ENCODE measurements at places on chromosomes 12 and 14.
A peak's percentile ranks its signal among the peaks of the same experiment; 100 is the strongest.

DNA sequence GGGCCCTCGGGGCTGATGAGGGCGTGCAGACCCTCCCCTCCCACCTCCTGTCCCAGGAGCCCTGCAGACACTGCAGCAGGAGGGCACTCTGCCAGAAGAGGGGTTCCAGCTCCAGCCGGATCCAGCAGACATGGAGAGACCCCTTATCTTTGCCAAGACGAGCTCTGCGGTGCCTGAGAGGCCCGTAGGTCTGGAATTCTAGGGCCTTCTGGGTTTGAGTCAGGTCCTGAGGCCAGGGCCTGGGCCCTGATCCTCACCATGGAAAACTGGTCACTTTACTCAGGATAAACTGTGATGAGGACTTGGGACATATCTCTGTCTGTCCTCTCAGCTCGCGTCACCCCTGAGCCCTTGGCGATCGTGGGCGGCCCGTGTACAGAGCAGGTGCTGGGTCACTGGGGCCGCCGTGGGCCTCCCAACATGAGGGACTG, 13.8 kb downstream of the MEG3 start:
- no peak for DNase-seq

DNA sequence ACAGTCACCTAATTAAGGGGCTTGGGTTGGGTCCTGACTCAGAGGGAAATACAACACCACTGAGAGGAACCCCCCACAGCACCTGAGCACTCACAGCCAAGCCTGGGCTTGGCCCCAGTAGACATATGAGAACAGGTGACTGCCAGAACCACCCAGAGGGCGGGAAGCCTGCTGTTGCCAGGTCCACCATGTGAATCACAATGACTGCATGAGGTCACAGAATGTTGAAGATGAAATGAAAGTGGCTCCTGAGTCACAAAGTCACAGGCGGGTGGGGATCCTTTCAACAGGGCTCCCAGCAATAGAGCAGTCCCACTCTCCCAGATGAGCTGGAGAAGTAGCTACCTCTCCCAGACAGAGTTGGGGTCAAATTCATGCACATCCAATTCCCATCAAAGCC, at the start of gene LRRC74A:
Gene LRRC74A (plus strand): TSS at position 287 of the 400 bp plus-strand sequence. CDS start 290 bp downstream, outside the sequence.
- DNase-seq: peak; percentile 19

- DNase-seq: peak; percentile 94
Measured at GRCh38 chr14:58244556-58245387, at the start of gene PSMA3. PSMA3 (plus strand) TSS chr14:58244843; CDS start chr14:58244921, 78 bp downstream.

GRCh38 chr12:17976202-17976601, 113.8 kb downstream of the RERGL start:
- peak; percentile 27 for DNase-seq

DNA sequence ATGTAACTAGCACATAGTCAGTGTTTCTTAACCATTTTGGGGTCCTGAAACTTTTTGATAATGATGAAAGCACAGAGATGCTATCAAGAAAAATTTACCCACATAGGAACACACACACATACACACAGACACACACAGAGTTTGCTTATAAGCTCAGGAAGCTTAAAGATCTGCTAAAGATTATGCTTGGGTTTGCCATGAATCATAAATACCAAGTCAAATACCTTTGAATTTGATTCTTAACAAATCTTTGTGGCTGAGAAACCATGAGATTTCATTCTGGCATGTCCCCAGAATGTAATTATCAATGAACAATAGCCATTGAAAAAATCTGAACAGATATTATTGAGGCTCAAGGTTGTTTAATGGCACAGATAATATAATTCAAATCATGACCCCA, 89.2 kb downstream of the NTS start:
- DNase-seq: no peak
